ENCODE measurements at places on chromosomes 7 and 10. TPM values are rescaled to one million over a fixed set of nuclear protein-coding genes. Genes with fewer than 3 reads are reported as not detected.

COL17A1 gene
- not detected for total RNA-seq

PRKAR2B gene
- 0.93 TPM for total RNA-seq

PNLIP gene
- not detected for total RNA-seq

EIF4EBP2 gene
- total RNA-seq = 27.7 TPM

EBF3 gene
- total RNA-seq = not detected

CALHM3 gene
- total RNA-seq = not detected

TAX1BP1 gene
- total RNA-seq = 101 TPM

CDC123 gene
- 151 TPM for total RNA-seq

C10orf53 gene
- not detected for total RNA-seq

PHYHIPL gene
- not detected for total RNA-seq

PROSER2 gene
- total RNA-seq = 0.78 TPM

VWDE gene
- total RNA-seq = 2.3 TPM

NEBL gene
- 0.04 TPM for total RNA-seq

LRMDA gene
- not detected for total RNA-seq

SOSTDC1 gene
- total RNA-seq = not detected

PLPP4 gene
- not detected for total RNA-seq

SLC16A12 gene
- not detected for total RNA-seq

DNAJC12 gene
- 7.0 TPM for total RNA-seq

LDB3 gene
- total RNA-seq = 0.05 TPM

TMEM130 gene
- total RNA-seq = not detected

DYNC1I1 gene
- total RNA-seq = not detected

ITPRID1 gene
- not detected for total RNA-seq

DENND11 gene
- 27.6 TPM for total RNA-seq

ACTL6B gene
- not detected for total RNA-seq

MUC12 gene
- total RNA-seq = 0.34 TPM

TSPAN33 gene
- 7.5 TPM for total RNA-seq

TSC22D4 gene
- total RNA-seq = 78.5 TPM

TRIM50 gene
- total RNA-seq = not detected

UTF1 gene
- total RNA-seq = not detected

ZC3HAV1L gene
- 23.2 TPM for total RNA-seq

CALML5 gene
- total RNA-seq = not detected

NDUFA5 gene
- 64.0 TPM for total RNA-seq

COL1A2 gene
- 0.19 TPM for total RNA-seq

MICU1 gene
- 51.5 TPM for total RNA-seq

RAB19 gene
- total RNA-seq = 11.3 TPM

MAP3K8 gene
- 19.9 TPM for total RNA-seq

HTR5A gene
- not detected for total RNA-seq

AKR1C4 gene
- not detected for total RNA-seq

GATA3 gene
- total RNA-seq = 23.5 TPM
